ENCODE measurements at places on chromosomes 7 and 10.

DNA sequence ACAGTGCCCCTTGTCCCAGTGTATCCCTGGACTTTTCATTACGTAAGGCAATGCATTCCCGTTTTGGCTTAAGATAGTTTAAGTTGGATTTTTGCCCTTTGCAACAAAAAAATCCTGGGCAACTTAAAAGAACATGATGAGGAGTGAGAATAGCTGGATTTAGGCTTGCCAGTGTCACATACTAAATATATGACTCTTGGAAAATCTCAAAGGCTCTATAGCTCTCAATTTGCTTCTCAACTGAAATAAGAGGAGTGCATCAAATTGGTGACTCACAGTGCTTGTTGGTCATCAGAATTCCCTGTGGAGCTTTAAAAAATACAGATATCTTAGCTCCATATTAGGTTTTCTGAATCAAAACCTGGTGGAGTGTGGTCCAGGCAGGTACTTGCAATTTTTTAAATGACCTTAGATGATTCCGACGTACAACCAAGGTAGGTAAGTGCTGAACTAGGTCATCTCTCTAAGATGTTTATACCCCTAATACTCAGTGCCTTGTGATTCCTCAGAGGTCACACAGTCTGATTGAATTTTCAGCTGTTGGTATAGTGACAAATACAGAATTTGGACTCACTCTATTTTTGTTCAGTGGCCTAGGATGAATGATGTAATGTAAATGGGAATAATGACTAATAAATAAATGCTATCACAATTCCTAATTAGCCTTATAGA, 33.9 kb upstream of the ORC5 start:
- peak; percentile 11 for DNase-seq

DNA sequence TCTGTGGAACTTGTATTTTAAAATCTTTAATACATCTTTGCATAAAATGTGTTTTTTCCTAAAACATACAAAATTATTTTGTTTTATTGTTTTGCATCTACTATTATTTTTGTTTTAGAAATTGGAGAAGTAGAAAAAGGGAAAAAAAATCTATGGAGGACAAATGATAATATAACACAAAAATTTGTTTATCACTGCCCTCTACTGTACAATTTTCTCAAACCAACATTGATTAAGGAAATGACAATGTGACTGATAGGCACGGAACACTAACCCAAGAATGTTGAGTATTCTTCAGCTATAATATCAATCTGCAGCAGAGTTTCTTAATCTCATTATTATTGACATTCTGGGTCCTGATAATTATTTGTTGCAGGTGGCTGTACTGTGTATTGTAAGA, 9.5 kb upstream of the ING3 start:
- DNase-seq = no peak

GRCh38 chr7:5406957-5407945, 16.4 kb downstream of the TNRC18 start:
- DNase-seq = no peak

DNA sequence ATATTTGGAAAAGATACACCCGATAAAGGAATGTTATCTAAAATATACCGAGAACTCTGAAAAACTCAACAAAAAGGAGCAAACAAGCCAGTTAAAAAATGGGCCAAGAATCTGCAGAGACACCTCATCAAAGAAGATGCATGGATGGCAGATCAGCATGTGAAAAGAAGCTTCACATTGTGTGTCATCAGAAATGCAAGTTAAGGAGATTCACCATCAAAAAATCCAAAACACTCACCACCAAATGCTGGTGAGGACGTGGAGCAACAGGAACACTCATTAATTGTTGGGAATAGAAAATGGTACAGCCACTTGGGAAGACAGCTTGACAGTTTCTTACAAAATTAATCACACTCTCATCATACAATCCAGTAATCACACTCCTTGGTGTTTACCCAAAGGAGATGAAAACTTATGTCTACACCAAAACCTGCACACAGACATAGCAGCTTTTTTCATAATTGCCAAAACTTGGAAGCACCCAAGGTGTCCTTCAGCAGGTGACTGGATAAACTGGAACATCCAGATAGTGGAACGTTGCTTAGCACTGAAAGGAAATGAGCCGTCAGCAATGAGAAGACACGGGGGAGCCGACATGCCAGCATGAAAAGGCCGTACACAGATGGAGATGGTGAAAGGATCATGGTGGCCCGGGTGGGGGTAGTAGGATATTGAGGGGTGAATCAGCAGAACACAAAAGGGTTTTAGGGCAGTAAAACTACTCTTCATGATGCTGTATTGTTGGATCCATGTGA, 27.9 kb upstream of the PWWP2B start:
- peak; percentile 84 for DNase-seq

DNA sequence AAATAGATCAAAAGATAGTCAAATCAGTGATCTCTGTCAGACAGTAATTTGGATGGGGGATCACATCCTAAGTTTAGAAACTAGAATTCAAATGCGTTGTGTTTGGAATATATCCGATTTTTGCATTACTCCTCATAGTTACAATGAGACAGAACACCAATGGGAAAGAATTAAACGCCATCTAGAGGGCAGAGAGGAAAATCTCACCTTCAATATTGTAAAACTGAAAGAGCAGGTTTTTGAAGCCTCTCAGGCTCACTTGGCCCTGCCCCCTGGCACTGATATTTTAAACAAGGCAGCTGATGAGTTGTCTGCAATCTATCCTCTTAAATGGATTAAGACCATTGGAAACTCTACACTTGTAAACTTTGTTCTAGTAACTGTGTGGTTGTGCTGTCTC, 17.7 kb downstream of the FRG2B start:
- peak; percentile 6 for DNase-seq

DNA sequence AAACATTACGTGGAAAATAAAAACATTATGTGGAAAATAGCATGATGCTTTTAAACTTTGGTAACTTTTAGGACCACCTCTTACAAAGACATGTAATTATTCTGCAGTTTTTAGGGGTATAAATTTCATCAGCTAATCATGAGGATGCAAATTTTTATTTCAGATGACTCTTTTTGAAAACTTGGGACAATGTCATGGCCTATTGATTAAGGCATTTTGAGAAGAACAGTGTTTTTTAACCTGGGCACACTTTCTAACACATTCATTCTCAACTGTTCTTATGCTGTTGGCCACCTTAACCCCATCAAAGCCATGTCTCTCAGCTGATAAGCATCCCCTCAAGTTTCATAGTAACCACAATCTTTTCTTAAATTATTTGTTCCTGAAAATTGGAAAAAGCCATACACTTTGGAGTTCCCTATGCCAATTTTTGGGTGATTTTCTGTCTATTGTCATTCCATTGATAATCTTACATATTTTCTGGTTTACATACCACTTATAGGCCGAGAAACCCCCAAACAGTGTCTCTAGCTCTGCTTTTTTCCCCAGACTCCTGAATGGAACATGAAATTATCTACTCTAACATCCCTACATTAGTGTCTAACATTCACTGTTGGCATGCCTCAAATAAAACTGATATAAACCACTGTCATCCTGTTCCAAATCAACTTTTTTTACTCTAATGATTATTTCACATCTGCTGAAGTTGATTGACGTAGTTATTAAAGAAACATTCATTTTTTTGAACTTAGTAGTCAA, 14.6 kb downstream of the AKR1C3 start:
- no peak for DNase-seq

GRCh38 chr7:89760690-89761089, 393.6 kb upstream of the STEAP1 start:
- DNase-seq = no peak

- DNase-seq = no peak
Observed at GRCh38 chr7:12970626-12971025, 283.2 kb downstream of the ARL4A start.

DNA sequence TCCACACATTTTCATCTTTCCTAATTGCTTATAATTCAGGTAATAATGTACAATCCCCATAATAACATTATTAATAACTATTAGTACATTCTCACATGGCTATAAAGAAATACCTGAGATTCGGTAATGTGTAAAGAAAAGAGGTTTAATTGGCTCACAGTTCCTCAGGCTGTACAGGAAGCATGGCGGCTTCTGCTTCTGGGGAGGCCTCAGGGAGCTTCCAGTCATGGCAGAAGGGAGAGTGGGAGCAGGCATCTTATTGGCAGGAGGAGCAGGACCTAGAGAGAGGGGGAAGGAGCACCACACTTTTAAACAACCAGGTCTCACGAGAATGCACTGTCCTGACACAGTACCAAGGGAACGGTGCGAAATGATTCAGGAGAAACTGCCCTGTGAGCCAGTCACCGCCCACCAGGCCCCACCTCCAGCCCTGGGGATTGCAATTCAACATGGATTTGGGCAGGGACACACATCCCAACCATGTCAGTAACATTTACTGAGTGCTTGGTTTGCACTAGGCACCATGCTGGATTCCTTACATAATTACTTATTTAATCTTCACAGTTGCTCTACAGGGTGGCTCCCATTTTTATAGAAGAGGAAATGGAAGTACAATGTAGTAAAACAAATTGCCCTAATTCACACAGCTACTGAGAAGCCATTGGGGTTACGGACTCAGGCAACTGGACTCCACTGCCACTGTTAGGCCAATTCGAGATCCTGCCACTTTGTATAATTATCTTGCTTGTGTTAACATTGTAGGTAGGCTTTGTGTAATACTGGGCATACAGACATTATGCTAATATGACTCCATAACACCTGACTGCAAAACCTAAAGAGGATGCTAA, 8.7 kb upstream of the ESYT2 start:
- DNase-seq = no peak

DNA sequence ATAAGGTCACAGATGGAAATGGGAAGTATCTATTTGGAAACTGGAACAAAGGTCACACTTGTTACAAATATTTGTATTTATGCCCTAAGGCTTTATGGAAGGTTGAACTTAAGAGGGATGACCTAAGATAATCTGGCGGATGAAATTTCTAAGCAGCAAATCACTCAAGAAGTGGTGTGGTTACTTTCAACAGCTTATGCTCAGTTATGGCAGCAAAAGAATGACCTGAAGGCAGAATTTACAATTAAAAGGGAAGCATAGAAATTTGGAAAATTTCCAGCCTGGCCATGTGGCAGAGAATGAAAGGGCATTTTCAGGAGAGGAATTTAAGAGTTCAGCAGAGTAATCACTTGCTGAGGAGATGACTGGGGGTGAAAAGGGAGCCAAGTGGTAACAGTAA, 95.8 kb upstream of the TNS3 start:
- no peak for DNase-seq

- DNase-seq = no peak
Observed at GRCh38 chr10:132804785-132805426, 19.0 kb upstream of the NKX6-2 start.

DNA sequence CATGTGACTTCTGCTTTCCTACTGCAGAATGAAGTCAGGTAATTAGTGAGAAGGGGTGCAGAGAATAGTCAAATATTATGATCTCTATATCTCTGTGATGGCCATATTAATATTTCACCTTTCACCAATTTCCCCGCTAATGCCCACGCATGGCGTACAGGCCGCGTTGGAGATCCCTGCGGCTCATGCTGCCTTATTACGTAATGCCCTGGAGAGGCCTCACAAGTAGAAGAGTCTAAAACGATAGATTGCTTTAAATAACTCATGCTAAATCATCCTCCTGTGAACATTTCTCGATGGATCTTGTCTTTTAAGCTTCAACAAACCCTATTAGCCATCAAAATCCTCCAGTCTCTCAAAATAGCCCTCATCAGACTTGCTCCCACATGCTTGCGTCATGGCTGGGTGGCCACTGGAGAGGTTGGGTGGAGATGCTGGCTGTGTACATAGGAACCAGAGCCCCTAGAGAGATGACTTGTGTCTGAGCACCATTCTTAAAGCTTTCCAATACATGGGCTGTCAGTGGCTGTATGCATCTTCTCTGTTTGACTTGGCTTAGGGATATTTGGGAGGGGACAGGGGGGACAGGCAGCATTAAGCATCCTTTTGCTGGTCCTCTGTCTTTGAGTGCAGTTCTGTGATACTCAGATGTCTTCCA, 79.5 kb upstream of the INSYN2A start:
- no peak for DNase-seq

DNA sequence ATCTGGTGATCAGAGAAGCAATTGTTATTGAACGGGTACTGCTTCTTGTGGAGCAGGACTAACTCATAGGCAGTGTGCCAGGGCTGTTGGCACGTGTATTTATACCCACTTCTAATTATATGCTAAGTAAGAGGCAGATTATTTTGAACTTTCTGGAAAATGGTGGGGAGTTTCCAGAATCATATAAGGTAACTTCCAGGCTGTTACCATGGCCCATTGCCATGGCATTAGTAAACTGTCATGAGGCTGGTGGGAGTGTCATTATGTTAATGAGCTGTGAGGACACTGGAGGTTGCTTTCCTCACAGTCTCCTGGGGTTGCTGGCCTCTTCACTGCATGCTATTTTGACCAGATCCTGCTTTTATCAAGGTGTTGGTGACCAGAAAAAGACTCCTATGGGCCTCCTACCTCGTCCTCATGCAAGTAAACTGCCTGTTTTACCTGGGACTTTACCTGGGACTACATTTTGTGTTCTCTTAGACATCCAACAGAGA, 122.6 kb downstream of the KCND2 start:
- no peak for DNase-seq

- no peak for DNase-seq
Observed at GRCh38 chr10:5014936-5015335, 11.3 kb upstream of the AKR1C2 start.

- peak; percentile 78 for DNase-seq
Observed at GRCh38 chr10:100878291-100878910, 34.4 kb upstream of the SLF2 start.

DNA sequence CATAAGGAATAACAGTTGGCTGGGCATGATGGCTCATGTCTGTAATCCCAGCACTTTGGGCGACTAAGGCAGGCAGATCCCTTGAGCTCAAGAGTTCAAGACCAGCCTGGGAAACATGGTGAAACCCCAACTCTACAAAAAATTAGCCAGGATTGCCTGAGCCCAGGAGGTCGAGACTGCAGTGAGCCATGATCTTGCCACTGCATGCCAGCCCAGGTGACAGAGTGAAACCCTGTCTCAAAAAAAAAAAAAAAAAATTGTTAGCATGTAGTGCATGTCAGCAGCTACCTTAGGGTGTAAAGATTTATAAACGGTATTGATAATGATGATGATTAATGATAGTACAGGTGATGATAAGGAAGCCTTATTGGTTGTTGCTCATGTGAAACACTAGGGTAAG, 331.2 kb upstream of the FZD1 start:
- DNase-seq = no peak

DNA sequence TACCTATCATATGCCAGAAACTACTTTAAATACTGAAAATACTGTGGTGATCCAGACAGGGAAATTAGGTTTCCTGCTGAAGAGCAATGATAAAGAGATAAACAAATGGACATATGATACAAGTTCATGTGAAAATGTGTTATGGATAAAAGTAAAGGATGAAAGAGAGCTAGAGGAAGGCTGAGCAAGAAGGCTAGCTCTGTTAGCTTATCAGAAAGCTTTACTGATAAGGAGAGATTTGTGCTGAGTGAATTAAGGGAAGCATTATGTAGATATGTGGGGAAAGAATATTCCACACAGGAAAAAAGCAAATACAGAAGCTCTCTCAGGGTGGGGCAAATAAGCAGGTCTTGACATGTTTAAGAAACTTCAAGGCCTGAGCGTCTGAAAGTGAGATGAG, 308.4 kb downstream of the HDAC9 start:
- no peak for DNase-seq

Measured in fibroblast of skin of right biceps (primary cell).